ENCODE measurements at places on chromosomes 4 and X.

DNA sequence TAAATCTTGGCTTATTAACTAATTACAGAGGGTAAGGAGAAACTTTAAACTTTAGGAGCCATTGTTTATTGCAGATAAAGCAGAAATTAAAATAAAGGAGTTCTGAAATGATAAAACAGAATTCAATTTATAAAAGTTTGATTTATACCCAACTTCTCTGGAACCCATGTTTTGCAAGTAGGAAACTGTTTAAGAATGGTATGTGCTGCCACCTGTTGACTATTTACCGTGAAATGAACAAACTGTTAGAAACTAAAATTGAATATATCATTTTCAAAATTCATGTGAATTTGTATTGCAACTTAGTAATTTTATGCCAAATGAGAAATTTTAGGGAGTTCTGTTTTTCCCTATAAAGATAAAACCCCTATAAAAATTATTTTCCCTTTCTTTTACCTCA, 11.0 kb upstream of the TBC1D8B start:
- no peak for DNase-seq

- no peak for DNase-seq
Measured at GRCh38 chrX:15874672-15875071, 20.1 kb upstream of the AP1S2 start.

GRCh38 chr4:189202182-189202868, 738.3 kb upstream of the FRG1 start:
- no peak for DNase-seq

- no peak for DNase-seq
Measured at GRCh38 chr4:106287353-106287969, 28.5 kb downstream of the TBCK start.

DNA sequence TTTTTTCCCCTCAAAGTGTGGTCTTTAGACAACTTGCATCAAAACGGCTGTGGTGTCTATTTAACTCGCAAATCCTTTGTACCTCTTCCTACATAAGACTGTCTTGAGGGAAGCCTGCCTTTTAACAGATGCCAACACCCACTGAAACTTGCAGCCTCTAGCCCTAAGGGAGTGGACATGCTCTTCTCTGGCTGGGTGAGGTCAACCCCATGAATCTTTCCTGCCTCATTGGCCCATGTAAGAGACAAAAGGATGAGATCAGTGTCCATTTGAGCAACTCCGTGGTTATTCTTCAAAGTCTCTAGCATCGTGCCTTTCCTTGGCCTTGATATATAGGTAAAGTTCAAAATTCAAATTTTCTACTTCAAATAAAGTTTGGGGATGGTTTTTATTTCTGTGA, 134.7 kb downstream of the SHROOM3 start:
- no peak for DNase-seq

DNA sequence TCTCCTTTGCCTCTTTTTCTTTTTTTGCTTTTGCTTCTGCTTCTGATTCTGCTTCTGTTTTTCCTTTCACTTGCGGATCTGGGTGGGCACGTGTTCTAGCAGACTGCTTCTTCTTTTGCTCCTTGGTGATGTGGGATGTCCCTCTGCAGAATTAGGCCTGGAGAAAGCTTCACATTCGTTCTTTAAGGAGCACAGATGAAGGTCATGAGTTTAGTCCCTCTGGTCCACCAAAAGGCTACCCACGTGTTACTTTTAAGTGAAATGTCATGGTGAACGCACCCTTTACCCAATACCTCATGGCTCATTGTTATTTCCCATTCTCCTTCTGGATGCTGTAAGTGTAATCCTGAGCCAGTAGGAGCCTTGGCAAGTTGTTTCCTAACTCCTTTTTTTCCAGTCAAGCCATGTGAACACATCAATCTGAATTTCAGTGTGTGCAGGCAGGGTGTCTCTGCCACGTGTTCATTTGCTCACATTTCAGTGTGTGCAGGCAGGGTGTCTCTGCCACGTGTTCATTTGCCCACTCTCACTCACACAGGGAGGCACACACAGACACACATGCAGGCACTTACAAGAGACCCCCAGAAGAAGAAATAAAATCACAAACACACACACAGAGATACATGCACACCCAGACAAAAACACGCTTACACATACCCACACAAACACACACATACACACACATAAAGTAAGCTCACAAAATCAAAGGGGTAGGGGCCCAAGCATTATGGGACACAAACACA, 36.9 kb downstream of the NBDY start:
- DNase-seq = no peak

DNA sequence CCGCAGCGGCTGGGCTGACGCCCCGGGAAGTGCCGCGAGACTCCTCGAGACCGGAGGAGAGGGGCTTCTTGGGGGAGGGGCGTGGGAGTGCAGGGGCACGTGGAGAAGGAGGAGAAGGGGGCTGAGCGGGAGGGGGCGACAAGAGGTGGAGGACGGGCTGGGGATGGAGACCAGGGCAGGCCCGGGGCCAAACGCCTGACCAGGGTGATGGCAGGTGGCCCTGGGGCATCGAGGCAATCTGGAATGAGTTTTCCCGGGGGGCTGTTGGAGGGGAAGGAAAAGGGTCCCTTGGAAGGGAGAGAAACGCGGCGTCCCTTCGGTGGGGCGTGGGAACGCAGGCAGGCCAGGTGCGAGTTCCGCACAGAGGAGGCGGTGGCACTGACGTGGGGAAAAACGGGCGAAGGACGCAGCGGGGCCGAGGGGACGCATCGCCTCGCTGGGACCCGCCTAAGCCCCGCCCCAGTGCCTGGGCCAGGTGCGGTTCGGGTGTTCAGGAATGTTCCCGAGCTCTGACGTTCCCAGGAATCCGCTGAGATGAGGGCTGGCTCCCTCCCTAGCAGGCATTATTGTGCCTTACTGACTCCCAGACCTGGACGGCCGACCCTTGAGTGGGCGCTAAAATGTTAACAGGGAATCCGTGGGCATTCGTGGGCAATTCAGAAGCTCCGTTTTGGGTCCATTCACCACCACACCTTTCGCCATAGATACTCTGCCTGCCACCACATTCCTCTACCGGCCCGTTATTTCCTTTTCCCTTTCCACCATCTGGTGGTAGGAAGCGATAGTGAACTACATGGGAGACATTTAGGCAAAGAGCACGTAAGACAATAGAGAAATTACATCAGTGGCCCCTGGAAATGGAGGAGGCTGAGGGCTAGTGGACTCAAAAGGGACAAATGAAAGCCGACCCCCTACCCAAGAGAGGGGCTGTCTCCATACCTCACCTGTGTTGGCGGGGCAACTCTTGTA, 795 bp upstream of the SH3KBP1 start:
- peak; percentile 9 for DNase-seq

DNA sequence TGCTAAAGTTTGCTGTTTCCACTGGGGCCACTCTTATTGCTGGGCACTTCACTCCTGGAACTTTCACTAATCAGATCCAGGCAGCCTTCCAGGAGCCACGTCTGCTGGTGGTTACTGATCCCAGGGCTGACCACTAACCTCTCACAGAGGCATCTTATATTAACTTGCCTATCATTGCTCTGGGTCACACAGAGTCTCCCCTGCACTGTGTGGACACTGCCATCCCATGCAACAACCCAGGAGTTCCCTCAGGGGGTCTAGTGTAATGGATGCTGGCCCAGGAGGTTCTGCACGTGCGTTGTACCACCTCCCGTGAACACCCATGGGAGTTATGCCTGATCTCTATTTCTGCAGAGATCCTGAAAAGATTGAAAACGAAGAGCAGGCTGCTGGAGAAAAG, 41.8 kb upstream of the IQSEC2 start:
- DNase-seq = no peak

DNA sequence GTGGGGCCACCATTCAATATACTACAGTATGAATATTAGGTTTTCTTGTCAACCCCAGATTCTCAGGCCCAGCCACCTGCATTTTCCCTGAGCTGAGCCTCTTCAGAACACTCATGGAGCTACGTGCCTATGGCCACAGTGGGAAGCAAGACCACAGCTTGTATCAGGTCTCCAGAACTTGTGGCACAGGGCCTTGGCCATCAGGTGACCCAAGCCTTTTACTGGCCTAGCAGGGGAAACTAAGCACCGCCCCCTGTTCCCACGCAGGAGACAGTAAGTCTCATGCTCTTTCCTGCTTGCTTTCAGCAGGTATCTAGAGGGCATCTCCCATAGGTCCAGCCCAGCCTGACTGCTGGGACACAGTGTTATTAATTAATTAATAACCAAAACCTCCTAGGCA, 138.4 kb upstream of the MAMLD1 start:
- no peak for DNase-seq

GRCh38 chr4:77163641-77164040, 6.6 kb downstream of the CCNG2 start:
- no peak for DNase-seq
